ENCODE measurements at places on chromosomes 13 and 19. TPM values are rescaled to one million over a fixed set of nuclear protein-coding genes. Genes with fewer than 3 reads are reported as not detected.

- no peak for DNase-seq
Measured at GRCh38 chr19:329876-330275, 14.7 kb downstream of the MIER2 start.

PRRG2 gene
- 13.2 TPM for total RNA-seq

- peak; percentile 70 for DNase-seq
Measured at GRCh38 chr19:40279120-40279551, 6.0 kb downstream of the AKT2 start.

ZNF554 gene
- 6.1 TPM for total RNA-seq

DNA sequence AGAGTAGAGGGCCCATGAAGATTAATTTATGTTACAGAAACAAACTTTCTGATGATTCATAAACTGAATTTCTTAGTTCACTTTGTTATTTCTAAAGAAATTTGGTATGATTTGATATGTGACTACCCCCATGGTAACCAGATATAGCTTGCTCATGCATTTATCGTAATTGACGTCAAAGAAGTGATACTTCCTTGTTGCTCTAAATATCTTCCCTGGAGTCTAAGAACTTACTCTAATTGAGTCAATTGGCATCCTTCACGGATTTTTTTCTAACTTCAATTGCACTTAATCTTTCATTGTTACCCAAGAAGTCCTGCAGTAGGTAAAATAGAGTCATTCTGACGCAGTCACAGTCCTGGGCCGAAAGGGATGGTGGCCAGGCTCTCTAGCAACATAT lies 240.9 kb downstream of the GPC5 start:
- no peak for DNase-seq

ZNF556 gene
- not detected for total RNA-seq

GRCh38 chr13:110067355-110068175 lies 239.4 kb downstream of the COL4A1 start:
- no peak for DNase-seq

IZUMO2 gene
- total RNA-seq, result not detected

- no peak for DNase-seq
Measured at GRCh38 chr13:40384976-40385857, 281.2 kb downstream of the FOXO1 start.

All from ureter (tissue), 1 donor.